ENCODE measurements at places on chromosomes 16 and 17.

- DNase-seq, result peak; percentile 61
Observed at GRCh38 chr17:31524926-31525800, 133.7 kb downstream of the RAB11FIP4 start.

DNA sequence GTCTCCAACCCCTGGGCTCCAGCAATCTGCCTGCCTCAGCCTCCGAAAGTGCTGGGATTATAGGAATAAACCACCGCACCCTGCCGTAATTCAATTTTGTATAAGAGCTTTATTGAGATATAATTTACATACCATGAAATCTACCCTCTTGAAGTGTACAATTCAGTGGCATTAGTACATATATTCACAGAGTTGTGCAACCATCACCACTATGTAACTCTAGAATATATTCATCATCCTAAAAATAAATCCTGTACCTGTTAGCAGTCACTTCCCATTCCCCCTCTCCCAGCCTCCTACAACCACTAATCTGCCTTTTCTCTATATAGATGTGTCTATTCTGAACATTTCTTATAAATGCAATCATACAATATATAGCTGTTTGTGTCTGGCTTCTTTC is 26.1 kb downstream of the TOM1L2 start:
- DNase-seq, result no peak

DNA sequence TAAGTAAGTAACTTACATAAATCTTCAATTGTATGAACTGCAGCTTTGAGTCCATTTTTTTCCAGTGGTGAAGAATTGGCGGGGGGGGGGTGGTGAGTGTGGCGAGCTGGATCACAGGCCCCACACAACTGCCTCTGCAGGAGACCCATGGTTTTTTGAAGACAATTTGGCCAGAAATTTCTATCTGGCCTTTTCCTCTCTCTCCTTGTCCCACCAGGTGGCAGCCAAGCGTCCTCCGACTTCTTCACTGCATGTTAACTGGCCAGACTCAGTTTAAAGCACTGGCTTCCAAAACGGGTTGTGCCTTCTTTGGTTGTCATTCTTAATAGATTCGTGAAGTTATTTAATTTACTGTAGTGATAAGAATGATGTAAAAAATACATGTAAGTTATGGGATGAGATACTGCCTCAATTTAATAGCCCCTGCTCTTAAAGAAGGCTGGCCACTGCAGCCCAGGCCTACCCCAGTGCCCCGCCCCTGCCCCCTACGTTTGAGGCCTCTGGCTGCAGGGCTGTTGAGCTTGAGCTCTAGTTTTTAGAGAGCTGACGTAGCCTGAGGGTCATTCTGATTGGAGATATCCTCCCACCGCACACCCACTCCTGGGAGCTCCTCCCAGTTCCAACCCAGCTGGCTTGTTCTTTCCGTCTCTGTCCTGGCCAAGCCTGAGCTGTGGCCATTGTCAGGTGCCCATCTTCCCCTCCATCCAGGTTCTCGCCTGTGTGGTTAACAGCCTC is 36.4 kb downstream of the AKAP1 start:
- DNase-seq, result no peak

- no peak for DNase-seq
Observed at GRCh38 chr16:80827007-80827406, 22.6 kb upstream of the CDYL2 start.

GRCh38 chr16:11006656-11007055 is 62.3 kb downstream of the CLEC16A start:
- DNase-seq, result no peak

DNA sequence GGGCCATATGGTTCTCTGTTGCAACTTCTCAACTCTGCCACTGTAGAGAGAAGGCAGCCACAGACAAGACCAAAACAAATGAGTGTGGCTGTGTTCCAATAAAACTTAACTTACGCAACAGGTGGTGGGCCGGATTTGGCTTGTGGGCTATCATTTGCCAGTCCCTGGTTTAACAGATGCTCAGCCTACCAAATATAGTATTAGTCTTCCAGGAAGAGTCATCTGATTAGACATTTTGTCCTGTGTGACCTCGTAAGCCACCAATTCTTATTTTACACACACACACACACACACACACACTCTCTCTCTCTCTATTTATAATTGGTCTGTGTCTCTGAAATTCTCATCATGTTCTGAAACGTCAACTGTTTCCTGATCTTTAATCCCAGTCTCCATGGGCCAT is 245.9 kb downstream of the XYLT1 start:
- no peak for DNase-seq

- no peak for DNase-seq
Observed at GRCh38 chr17:31697838-31698237, 161.2 kb downstream of the COPRS start.

DNA sequence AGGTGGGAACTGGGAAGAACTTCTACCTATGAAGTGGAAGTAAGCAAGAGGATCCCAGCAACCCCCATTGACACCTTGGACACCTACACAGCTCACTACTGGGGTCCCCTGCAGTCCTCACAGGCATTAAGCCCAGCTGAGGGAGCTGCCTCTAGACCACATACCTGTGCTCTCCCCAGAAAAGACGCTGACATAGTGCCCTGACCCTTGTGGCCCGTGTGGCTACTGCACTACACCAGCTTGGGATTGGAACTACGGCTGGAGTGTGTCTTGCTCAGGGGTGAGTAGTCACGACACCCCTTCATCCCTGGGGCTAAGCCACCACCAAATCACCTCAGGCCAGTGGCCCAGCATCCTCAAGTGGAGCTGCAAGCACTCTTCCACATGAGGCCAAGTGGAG is 54.2 kb upstream of the NSRP1 start:
- DNase-seq, result no peak

- no peak for DNase-seq
Observed at GRCh38 chr17:3545151-3545550, 12.5 kb downstream of the TRPV3 start.

DNA sequence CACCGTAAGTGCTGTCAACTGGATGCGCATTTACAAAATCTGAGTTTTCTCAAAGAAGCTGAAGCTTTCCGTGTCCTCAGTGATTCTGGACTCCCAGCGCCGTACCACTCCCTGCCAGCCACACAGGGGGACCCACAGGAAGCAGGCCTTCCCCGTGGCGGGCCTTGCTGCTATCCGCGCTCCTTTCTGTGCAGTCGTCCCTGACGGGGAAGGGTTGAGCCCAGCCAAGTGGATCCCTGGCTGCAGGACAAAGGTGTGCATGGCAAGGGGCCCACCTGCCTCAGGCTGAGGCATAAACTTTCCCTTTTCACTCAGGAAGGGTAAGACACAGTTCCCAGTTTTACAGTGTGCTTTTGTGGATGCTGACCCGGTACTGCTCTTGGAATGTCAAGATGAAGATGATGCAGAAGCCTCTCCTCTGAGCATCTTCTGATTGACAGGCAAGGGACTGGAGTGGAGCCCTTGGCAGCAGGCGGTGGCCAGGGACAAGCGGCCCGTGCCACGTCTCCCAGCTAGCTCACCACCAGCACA is 93.0 kb downstream of the ANKRD11 start:
- DNase-seq, result no peak

DNA sequence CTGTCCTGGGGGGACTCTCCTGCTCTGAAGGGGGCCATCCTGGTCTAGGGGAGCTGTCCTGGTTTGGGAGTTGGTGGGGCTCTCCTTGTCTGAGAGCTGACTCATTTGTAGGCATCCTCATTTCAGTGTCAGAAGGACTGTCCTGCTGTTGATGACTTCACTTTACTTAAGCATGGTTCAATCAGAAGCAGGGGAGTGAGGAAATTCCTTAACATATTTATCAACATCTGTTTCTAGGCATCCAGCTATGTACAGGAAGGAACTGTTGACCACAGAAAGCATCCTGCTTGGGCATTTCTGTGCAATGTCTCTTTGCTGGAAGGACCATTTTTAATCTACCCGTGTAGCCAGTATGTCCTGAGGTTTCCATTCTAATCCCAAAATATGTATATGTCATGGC is 502.7 kb upstream of the HSBP1 start:
- DNase-seq, result no peak

- DNase-seq, result no peak
Observed at GRCh38 chr16:5064915-5065314, 841 bp downstream of the C16orf89 start.

DNA sequence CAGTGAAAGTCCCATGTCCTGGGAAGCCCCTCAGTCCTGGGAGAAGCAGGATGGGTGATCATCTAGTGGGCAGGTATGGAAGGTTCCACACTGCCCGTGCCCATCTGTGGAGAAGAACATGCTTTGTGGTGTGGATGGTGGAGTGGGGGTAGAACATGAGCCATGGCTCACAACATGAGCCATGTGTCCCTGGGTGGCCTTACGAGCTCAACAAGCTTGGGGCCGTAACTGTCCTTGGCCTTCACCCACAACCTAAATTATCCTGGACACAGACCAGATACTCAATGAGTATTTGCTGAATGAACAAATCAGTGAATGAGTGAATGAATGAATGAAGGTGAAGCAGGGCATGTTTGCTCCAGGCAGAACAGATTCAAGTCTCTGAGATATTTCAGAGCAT is 13.5 kb downstream of the SOX8 start:
- no peak for DNase-seq

DNA sequence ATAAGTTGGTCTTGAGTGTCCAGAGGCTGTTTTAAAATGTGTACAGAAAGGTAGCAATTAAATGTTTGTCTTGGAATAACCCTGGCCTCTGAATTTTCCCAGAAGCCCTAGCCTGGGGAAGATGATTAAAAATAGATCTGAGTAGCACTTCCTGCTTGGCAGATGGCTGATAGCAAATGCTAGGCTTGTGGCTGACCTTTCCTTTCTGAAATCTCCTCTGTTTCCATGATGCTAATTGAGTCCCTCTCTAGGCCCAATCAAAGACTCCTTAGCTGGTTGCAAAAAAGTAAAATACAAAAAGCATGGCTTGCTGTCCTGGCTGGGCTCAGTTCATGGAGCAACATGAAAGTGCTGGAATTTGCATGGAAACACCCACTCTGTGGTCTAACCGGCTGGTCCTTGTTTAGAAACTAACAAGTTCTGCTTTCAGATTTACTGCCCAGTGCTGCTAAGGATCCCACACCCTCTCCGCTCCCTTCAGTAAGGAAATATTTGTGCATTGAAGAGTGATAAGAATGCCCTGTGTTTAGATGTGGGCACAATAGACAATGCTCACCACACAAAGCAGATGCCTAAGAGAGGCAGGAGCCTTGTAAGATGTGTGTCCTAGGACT is 40.8 kb downstream of the YPEL2 start:
- no peak for DNase-seq

DNA sequence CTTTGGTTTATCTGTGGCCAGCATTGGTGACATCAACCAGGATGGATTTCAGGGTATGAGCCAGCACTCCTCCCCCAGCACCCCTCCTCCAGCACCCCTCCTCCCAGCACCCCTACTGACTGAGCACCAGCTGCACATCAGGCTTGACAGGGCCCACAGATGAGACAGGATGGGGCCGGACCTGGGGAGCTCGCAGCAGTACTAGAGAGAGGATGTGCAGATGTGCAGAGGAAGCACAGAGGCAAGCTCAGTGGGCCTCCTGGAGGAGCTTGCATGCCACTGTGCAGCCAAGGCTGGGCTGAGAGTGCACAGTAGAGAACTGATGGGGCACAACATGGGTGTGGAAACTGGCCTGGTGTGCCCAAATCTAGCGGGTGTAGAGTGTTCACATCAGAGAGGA is 16.2 kb downstream of the ITGA3 start:
- DNase-seq, result no peak

GRCh38 chr17:41965694-41966462 is 717 bp upstream of the CNP start:
- DNase-seq, result peak; percentile 88

Data from HepG2 (cell line).